ENCODE measurements at places on chromosomes 7 and 10. TPM values are rescaled to one million over a fixed set of nuclear protein-coding genes. Genes with fewer than 3 reads are reported as not detected.

The VSTM4 gene
- not detected for total RNA-seq

The SLC13A1 gene
- not detected for total RNA-seq

The ZNF783 gene
- 42.6 TPM for total RNA-seq

The PSD gene
- 5.4 TPM for total RNA-seq

The OR2A42 gene
- not detected for total RNA-seq

The NKX6-2 gene
- total RNA-seq = not detected

The AOAH gene
- total RNA-seq = 5.4 TPM

The CPA2 gene
- not detected for total RNA-seq

The AZGP1 gene
- total RNA-seq = not detected

GRCh38 chr10:101709359-101710058 lies 14.5 kb upstream of the FBXW4 start:
- DNase-seq = no peak

- DNase-seq = no peak
These were observed 30.0 kb downstream of the GUSB start for GRCh38 chr7:65951837-65952578.

DNA sequence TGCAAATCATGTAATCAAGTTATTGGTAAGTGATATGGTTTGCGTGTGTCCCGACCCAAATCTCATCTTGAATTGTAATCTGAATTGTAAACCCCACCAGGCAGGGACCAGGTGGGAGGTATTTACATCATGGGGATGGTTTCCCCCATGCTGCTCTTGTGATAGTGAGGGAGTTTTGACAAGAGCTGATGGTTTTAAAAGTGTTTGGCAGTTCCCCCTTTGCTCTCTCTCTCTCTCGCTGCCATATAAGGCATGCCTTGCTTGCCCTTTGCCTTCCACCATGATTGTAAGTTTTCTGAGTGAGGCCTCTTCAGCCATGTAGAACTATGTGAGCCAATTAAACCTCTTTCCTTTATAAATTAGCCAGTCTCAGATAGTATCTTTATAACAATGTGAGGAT lies 302.6 kb downstream of the THSD7A start:
- DNase-seq = no peak

GRCh38 chr7:96346293-96346953 lies 24.5 kb upstream of the SLC25A13 start:
- DNase-seq = no peak

- DNase-seq = no peak
These were observed 208.1 kb upstream of the HDAC9 start for GRCh38 chr7:18287482-18287881.

GRCh38 chr7:141522657-141523342 lies 28.4 kb upstream of the AGK start:
- DNase-seq = no peak

GRCh38 chr7:47758546-47758945 lies 176.6 kb upstream of the TNS3 start:
- no peak for DNase-seq

GRCh38 chr7:137423321-137423720 lies 79.8 kb upstream of the PTN start:
- DNase-seq = no peak

All from CD4-positive, alpha-beta memory T cell (primary cell).